ENCODE measurements at places on chromosomes 3 and 15. TPM values are rescaled to one million over a fixed set of nuclear protein-coding genes. Genes with fewer than 3 reads are reported as not detected.

Gene LMCD1
- total RNA-seq, result not detected

Gene ATP13A5
- total RNA-seq, result not detected

DNA sequence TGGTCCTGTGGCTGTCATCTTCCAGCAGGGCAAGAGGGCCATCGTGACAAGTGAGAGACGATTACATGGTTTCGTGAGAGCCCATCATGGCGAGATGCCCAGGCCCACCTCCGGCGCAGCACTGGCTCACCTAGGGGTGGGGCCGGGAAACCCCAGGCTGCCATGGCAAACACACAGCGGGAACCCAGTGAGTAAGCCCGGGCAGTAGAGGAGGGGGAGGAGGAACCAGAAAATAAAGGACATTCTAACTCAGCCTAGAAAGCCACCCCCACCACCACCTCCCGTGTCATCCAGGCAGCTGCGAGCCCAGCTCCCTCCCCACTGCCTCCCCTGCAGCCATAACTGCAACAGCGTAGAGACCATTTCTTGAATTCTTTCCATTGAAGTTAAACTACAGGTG lies 52.3 kb downstream of the PCSK6 start:
- H3K27ac ChIP-seq, result no peak overlapping the region
- no peak overlapping the region for H3K4me3 ChIP-seq
- DNase-seq, result no peak

GRCh38 chr15:70354346-70354905 lies 256.7 kb upstream of the TLE3 start:
- H3K27ac ChIP-seq, result no peak overlapping the region
- H3K27me3 ChIP-seq, result peaks cover 6% of the 10 kb centered on the region
- no peak for DNase-seq
- H3K36me3 ChIP-seq, result no peaks in the 10 kb centered on the region
- H3K4me3 ChIP-seq, result no peak overlapping the region
- no peaks in the 10 kb centered on the region for H3K4me1 ChIP-seq

DNA sequence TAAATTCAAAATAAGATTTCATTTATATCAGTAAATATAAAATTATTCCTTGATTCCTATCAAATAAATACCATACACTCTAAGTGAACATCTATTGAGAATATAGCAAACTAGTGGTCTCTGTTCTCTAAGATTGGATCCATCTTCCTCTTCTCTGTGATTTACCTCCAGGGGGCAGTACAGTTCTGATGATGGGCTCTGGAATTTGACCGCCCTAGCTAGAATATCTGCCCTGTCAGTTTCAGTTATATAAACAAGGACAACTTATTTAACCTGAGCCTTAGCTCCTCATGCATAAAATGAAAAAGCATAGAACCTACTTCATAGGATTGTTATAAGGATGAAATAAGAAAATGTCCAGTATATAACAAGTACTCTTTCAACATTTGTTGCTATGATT lies 171.1 kb upstream of the CCDC54 start:
- no peak overlapping the region for H3K27ac ChIP-seq
- no peak for DNase-seq
- H3K4me3 ChIP-seq, result no peak overlapping the region
- H3K36me3 ChIP-seq, result no peaks in the 10 kb centered on the region

DNA sequence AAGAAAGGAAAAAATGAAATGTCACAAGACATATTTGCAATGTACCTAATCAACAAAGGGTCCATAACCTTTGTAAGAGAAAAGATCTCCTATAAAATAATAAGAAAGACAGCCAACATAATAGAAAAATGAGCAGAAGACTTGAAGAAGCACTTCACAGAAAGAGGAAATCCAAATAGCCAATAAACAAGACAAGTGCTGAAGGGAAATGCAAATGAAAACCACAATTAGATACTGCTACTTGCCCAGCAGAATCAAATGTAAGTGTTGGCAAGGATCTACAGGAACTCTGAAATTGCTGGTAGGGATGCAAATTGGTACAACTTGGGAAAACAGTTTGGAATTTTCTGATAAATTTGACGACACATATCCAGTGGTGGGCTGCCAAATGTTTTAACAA lies 15.1 kb upstream of the TOPAZ1 start:
- peaks cover 19% of the 10 kb centered on the region for H3K27me3 ChIP-seq
- no peak overlapping the region for H3K4me3 ChIP-seq
- no peaks in the 10 kb centered on the region for H3K36me3 ChIP-seq

DNA sequence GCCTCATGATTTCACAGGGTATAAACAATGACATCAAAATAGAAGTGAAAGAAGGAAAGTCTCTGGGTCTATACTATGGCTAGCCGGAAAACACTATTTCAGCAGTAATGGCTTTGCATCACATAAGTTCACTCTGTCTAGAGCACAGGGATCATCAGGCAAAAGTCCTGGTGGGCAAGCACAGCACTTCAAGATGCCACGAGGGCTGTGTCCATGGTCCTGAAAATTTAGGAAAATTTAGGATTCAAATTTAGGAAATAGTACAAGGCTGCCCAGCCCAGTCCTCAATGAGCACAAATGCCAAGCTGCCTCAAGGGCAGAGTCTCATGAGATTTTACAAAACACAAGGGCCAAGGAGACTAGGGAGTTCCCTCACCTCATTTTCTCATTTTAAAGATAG lies 54.1 kb downstream of the RORA start:
- peaks cover 21% of the 10 kb centered on the region for H3K27me3 ChIP-seq
- H3K4me1 ChIP-seq, result peaks cover 5% of the 10 kb centered on the region
- no peak overlapping the region for H3K4me3 ChIP-seq
- H3K36me3 ChIP-seq, result no peaks in the 10 kb centered on the region
- DNase-seq, result no peak

GRCh38 chr3:112640930-112641801 lies at the start of gene CCDC80:
CCDC80 (minus strand) TSS chr3:112641143; CDS start chr3:112639905, 1,238 bp downstream.
- H3K4me1 ChIP-seq, result peaks cover 13% of the 10 kb centered on the region
- no peak within 1 kb of the TSS for H3K27ac ChIP-seq
- H3K4me3 ChIP-seq, result no peak within 1 kb of the TSS
- no peaks in the 10 kb centered on the region for H3K36me3 ChIP-seq
- H3K27me3 ChIP-seq, result peaks cover 9% of the 10 kb centered on the region

DNA sequence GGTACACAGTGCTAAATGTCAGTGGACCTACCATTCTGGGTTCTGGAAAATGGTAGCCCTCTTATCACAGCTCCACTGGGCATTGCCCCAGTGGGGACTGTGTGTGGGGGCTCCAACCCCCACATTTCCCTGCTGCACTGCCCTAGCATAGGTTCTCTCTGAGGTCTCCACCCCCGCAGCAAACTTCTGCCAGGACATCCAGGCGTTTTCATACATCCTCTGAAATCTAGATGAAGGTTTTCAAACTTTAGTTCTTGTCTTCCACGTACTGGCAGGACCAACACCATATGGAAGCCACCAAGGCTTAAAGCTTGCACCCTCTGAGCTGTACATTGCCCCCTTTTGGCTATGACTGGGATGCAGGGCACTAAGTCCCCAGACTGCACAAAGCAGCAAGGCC lies 788.2 kb upstream of the ALCAM start:
- H3K4me3 ChIP-seq, result no peak overlapping the region
- no peak overlapping the region for H3K27ac ChIP-seq
- DNase-seq, result no peak
- no peaks in the 10 kb centered on the region for H3K36me3 ChIP-seq
- H3K27me3 ChIP-seq, result peaks cover 15% of the 10 kb centered on the region

DNA sequence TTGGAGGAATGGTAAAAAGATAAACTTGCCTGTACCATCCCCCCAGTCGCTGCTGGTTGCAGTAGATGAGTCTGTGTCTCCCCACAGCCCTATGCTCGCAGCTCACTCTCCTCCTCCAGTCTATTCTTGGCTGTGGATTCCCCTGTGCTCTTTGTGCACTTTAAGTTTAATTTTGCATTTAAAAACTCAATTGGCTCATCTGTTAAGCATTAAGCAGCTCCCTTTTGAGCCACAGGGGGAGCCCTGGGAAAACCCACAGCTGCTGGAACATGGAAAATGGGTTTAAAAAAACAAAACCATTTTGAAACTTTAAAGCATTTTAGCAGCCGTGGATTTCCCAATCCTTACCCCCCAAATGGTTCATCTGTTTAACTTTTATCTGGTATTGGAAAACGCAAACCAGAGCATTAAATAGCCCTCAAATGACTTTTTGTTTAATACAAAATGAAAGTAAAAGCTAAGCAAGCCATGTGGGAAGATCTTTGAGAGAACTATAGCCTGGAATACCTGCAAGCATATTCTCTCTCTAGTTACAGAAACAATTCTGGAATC lies 536.9 kb downstream of the ZIC1 start:
- no peak overlapping the region for H3K27ac ChIP-seq
- no peaks in the 10 kb centered on the region for H3K36me3 ChIP-seq
- H3K27me3 ChIP-seq, result no peaks in the 10 kb centered on the region
- no peak overlapping the region for H3K4me3 ChIP-seq
- H3K4me1 ChIP-seq, result no peaks in the 10 kb centered on the region
